Suppressor macrophage treated with lipopolysaccharide for 4 hours (primary cell): ENCODE measurements at places on chromosomes 5 and 9.

GRCh38 chr9:116639251-116639741 is 47.8 kb upstream of the TRIM32 start:
- DNase-seq = no peak

DNA sequence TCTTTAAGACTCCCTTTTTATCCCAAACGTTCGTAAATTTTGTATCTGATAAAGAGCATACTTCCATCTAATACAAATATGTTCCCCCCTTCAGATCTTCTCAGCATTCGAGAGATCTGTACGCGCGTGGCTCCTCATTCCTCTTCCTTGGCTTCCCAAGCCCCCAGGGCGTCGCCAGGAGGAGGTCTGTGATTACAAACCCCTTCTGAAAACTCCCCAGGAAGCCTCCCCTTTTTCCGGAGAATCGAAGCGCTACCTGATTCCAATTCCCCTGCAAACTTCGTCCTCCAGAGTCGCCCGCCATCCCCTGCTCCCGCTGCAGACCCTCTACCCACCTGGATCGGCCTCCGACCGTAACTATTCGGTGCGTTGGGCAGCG is 19.9 kb downstream of the CDKN2A start:
- no peak for DNase-seq

GRCh38 chr5:151014680-151015343 is 5.6 kb upstream of the GPX3 start:
- no peak for DNase-seq

GRCh38 chr5:148991566-148991965 is 71.3 kb downstream of the SH3TC2 start:
- no peak for DNase-seq

DNA sequence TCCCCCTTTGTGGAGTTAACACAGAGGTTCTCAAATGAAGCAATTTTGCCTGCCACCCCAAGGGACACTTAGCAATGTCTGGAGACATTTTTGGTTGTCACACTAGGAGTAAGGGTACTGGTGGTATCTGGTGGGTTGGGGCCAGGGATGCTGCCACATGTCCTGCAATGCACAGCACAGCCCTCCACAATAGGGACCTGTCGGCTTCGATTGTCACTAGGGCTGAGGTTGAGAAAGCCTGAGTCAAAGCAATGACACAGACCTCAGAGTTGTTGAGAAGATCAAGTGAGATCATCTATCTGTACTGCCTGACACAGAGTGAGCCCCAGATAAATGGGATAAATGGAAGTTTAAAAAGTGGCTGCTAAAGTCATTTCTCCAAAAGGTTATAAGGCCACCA is 249.2 kb upstream of the KLF4 start:
- DNase-seq = peak; percentile 56

DNA sequence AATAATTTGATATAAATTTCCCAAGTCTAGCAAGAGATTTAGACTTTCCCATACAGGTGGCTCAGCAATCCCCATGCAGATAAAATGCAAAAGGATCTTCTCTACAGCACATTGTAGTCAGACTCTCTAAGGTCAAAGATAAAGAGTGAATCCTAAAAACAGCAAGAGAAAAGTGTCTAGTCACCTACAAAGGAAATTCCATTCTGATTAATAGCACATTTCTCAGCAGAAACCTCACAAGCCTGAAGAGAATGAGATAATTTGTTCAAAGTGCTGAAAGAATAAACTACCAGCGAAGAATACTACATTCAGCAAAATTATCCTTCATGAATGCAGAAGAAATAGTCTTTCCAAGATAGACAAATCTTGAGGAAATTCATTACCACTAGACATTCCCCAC is 493.3 kb downstream of the PRELID2 start:
- no peak for DNase-seq
